ENCODE measurements at places on chromosomes 11 and 22.

- DNase-seq: no peak
Measured at GRCh38 chr11:60753309-60753708, 3.4 kb upstream of the MS4A15 start.

GRCh38 chr11:93645938-93646337 is 15.5 kb upstream of the CEP295 start:
- no peak for DNase-seq

- no peak for DNase-seq
Measured at GRCh38 chr22:38775656-38776055, 18.3 kb downstream of the DNAL4 start.

DNA sequence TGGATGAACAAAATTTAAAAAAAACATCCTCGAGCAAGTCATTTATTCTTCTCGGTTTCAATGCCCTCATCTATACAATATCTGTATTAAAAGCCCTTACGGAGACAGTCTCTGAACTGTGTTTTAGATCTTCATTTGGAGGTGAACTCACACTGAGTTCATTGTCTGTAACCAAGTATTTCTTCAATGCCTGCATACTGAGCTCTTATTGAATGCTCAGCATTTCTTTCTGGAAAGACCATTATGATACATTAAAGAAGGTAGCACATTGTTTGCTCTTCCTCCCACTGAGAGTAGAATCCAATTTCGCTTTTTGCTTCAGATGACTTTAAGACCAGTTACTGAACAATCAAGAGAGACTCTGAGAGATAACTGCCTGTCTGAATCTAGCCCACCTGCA is 1.7 kb upstream of the ANO3 start:
- DNase-seq: no peak

DNA sequence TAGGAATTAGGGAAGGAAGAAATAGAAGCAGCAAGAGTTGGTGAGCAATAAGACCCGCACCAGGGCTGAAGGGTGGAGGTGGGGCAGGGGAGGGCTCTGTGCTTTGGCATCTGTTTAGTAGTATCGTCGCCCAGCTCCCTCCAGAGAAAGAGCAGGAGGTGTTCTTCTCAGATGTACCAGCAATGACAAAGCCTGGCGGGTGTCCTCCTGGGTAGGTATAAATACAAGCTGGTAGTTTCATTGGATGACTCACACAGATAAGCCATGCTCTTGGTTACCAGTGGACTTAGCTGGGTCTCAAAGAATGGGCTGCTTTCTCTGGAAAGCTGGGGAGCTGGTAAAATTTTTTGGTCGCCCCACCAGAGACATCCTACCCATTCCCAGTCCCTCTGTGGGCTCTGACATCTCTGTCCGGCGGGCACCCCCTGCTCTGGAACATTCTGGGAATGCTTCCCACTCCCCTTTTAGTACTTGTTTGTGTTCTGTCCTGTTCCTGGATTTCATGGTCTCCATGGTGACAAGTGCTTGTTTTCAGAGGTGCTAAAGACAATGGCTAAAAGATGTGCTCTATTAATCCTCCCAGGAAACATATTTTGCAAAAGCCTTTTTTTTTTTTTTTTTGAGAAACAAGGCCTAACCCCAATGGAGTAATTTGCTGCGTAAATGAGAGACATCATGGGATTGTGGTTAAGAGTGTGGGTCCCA is 15.4 kb upstream of the TUBA8 start:
- DNase-seq: no peak

All from activated naive CD4-positive, alpha-beta T cell (primary cell).